AG10803 (cell line): ENCODE measurements at places on chromosomes 5 and 9.

DNA sequence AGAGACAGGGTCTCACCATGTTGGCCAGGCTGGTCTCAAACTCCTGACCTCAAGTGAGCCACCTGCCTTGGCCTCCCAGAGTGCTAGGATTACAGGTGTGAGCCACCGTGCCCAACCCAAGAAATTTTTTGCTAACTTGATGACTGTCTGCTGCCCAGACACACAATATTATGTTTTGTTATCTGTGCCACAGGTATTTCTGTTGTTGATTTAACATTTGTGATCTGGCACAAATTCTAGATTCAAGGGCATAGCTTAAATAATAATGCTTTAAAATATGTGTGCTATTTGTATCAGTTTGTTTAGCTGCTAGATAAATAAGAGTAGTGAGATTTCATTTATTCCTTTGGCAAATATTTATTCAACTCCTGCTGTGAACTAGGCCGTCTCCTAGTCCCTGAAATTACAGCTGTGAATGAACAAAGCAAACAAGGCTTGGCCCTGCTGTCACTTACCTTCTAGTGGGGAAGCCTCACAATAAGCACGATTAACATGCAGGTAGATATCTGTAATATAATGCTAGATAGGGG lies 35.3 kb downstream of the GAPVD1 start:
- no peak for DNase-seq

GRCh38 chr5:67393211-67393610 lies 196.6 kb upstream of the CD180 start:
- DNase-seq = no peak

DNA sequence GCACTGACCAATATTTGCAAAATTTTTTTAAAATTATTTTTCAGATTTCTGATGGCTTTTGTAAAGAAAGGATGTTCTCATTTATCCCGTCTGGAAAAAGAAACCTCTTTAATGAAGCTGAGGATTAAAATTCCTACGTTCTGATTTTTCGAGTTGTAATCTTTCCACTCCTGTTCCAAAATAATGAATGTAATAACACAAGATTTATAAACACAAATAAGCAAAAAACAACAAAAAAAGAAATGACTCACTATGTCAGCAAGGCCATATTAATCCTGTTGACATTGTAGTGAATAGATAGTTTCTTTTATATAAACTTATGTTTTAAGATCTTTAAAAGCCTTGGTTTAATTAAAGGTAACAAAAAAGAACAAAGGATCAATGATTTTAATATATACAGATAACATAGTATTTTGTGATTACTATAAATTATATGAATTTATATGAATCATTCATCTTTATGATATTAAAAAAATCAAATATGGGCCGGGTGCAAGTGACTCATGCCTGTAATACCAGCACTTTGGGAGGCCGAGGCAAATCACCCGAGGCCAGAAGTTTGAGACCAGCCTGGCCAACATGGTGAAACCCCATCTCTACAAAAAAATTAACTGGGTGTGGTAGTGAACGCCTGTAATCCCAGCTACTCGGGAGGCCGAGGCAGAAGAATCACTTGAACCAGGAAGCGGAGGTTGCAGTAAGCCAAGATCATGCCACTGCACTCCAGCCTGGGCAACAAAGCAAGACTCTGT lies 336.6 kb upstream of the DAB2 start:
- no peak for DNase-seq

GRCh38 chr9:133961226-133962165 lies 30.6 kb downstream of the VAV2 start:
- no peak for DNase-seq

- DNase-seq = no peak
These were observed 113.8 kb downstream of the TRIM32 start for GRCh38 chr9:116800885-116801284.

DNA sequence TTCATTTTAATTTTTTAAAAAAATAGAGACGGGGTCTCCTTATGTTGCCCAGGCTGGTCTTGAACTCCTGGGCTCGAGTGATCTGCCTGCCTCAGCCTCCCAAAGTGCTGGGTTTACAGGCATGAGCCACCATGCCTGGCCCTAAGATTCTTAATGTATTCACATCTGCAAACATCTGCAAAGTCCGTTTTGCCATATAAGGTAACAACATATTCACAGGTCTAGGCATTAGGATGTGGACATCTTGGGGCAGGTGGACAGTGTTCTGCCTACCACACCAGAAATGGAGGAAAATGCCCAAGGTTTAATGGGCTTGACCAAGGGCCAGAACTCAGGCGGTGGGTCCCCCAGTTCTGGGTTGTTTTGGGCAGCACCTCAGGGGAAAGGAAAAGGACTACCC lies 41.6 kb upstream of the VDAC1 start:
- DNase-seq = no peak
